Activated T-helper 1 cell treated with anti-CD3 and anti-CD28 coated beads, Interleukin-12 subunit alpha, Interleukin-12 subunit beta, Interleukin-2, Interleukin-4 antibody, amounts not matched to agents 30 ng/mL and 10 ng/mL and 1 ng/mL, durations not matched to agents 14 hours and 24 hours and 36 hours (primary cell): ENCODE measurements at places on chromosomes 2 and 18.
A peak's percentile ranks its signal among the peaks of the same experiment; 100 is the strongest.

DNA sequence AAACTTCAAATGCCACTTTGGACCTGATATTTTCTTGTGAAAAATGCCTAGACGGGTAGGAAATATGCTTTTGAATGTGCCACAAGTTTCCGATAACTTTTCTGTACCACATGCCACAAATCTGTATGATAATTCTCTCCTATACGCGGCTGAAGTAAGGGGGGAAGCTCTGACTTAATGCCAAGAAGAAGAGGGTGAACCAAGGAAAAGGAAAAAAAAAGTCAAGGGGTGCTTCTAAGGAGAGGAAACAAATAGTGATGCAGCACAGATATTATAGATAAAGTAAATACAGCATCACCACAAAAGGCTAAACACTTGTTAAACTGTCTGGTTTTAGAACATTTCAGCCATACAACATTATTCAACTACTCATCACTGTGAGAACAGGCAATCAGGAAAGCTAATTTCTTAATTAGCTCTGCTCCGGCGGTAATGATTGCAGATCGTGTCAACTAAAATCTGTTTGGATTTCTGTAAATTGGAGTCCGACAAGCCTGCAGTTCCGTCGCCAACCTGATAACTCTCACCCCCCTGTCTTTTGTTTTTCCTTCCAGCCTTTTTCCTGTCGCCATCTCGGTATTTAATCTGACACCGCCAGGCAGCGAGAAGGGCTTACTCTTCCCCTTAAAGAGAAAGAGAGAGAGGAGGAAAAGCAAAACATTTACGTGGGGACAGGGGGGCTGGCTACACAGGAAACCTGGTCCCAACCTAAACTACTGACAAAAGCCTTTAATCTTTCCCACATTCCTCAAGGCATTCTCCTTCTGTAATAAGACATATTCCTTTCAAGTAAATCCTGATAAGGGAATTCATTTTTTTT lies 67.5 kb downstream of the ZEB2 start:
- H3K36me3 ChIP-seq = peaks cover 3% of the 10 kb centered on the region
- H3K4me1 ChIP-seq = peaks cover 64% of the 10 kb centered on the region
- peak overlapping the region; percentile 80 for H3K27ac ChIP-seq

GRCh38 chr2:127644066-127645025 lies 1.6 kb upstream of the GPR17 start:
- H3K4me1 ChIP-seq = no peaks in the 10 kb centered on the region
- no peak overlapping the region for H3K4me3 ChIP-seq
- no peak for DNase-seq
- no peak overlapping the region for H3K27ac ChIP-seq

DNA sequence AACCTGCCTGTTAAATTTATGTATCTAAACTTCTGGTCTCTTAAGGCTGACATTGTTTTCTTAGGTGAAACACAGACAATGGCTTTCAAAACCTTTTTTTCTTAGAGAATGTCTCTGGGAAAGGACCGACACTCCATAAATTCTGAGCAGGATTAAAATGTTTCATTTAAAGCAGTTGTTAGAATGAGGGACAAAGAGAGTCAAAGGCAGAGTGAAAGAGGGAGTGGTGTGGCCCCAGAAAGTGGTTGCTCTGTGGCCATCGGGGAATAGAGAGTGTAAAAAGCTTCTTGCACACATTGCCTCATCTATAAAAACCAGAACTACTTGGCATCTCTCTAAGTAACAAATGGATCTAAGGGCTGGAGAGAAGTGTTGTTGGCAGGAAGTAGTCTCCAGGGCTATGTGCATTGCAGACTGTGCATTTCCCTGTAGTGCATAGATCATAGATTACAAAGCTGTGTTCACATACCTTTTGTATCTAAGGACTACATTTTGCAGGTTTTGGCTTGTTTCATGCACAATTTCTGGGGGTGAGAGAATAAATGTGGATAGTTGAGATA lies 3.6 kb downstream of the RPRM start:
- no peak overlapping the region for H3K4me3 ChIP-seq
- no peak overlapping the region for H3K27ac ChIP-seq
- DNase-seq = no peak
- peaks cover 47% of the 10 kb centered on the region for H3K27me3 ChIP-seq
- H3K4me1 ChIP-seq = peaks cover 11% of the 10 kb centered on the region
- H3K36me3 ChIP-seq = no peaks in the 10 kb centered on the region

GRCh38 chr2:151114874-151115273 lies 146.8 kb downstream of the RBM43 start:
- H3K27ac ChIP-seq = no peak overlapping the region
- no peaks in the 10 kb centered on the region for H3K4me1 ChIP-seq
- no peak overlapping the region for H3K4me3 ChIP-seq
- H3K36me3 ChIP-seq = no peaks in the 10 kb centered on the region
- DNase-seq = no peak
- H3K27me3 ChIP-seq = no peaks in the 10 kb centered on the region

DNA sequence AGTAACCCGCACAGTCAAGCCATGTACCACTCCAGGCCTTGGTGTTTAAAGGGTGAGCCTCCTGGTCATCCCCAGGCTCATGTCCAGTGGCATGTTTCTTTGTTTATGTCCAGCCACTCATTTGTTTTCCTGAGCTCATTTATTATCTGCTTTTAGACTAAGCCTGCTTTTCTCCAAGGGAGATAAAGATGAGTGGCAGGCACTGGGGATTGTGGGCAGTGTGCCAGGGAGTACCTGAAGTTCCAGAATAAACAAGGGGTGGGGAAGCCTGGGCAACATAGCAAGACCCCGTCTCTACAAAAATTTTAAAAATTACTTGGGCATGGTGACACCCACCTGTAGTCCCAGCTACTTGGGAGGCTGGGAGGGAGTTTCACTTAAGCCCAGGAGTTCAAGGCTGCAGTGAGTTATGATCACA lies 1.9 kb downstream of the ANXA4 start:
- no peaks in the 10 kb centered on the region for H3K27me3 ChIP-seq
- peaks cover 10% of the 10 kb centered on the region for H3K36me3 ChIP-seq
- no peak overlapping the region for H3K27ac ChIP-seq
- peaks cover 26% of the 10 kb centered on the region for H3K4me1 ChIP-seq
- DNase-seq = no peak
- no peak overlapping the region for H3K4me3 ChIP-seq

DNA sequence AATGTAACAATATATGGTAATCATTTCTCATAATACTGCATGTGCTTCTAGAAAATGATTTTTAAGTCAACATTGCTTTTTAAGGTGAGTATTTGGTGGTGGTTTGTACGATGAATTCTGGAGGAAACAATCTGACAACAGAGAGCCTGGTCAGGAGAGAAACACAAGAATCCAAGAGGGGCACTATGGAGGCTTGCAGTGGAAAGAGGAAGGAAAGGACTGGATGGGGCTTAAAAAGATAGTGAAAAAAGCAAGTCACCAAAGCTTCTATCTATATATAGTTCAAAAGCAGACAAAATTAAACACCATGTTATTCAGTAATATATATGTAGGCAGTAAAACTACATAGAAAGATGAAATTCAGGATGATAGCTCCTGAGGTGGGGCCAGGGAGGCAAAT lies 109.4 kb upstream of the SERTAD2 start:
- no peak overlapping the region for H3K27ac ChIP-seq
- H3K4me3 ChIP-seq = no peak overlapping the region
- H3K27me3 ChIP-seq = no peaks in the 10 kb centered on the region
- peaks cover 2% of the 10 kb centered on the region for H3K36me3 ChIP-seq

- no peaks in the 10 kb centered on the region for H3K27me3 ChIP-seq
- H3K27ac ChIP-seq = no peak overlapping the region
- no peaks in the 10 kb centered on the region for H3K36me3 ChIP-seq
- H3K4me1 ChIP-seq = no peaks in the 10 kb centered on the region
These were observed 87.9 kb downstream of the RAB31 start for GRCh38 chr18:9796011-9796410.

- DNase-seq = no peak
- no peaks in the 10 kb centered on the region for H3K4me1 ChIP-seq
- H3K27ac ChIP-seq = no peak overlapping the region
- H3K36me3 ChIP-seq = no peaks in the 10 kb centered on the region
- peaks cover 23% of the 10 kb centered on the region for H3K27me3 ChIP-seq
These were observed 364.9 kb downstream of the IRS1 start for GRCh38 chr2:226434702-226435101.

- no peaks in the 10 kb centered on the region for H3K4me1 ChIP-seq
- DNase-seq = no peak
- no peaks in the 10 kb centered on the region for H3K27me3 ChIP-seq
These were observed 23.6 kb upstream of the LRRTM1 start for GRCh38 chr2:80328159-80328571.

DNA sequence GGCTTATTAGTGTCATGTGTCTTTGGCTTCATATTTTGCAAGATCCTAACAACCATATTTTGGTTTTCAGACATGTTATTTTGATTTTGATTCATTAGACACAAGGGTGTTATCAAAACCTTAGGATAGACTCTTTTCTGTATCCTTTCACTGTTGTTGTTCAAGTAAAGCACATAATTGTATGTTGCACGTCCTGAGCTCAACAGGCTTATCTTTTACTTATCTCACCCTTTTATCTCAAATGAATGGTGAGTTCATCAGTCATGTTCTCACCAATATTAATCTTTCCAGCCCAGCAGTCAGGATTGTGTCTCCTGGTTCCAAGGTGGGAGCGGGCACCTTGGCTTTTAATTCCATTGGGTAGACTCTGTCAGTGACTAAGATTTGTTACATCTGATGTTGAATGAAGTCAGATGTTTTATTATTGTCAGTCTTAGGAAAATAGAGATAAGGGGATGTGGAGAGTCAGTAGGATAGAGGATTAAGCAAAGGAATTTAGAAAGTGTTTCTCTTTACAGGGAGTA lies 11.9 kb downstream of the GPN1 start:
- H3K27ac ChIP-seq = no peak overlapping the region
- DNase-seq = no peak
- no peaks in the 10 kb centered on the region for H3K27me3 ChIP-seq
- H3K4me3 ChIP-seq = no peak overlapping the region
- H3K36me3 ChIP-seq = peaks cover 37% of the 10 kb centered on the region

- no peaks in the 10 kb centered on the region for H3K36me3 ChIP-seq
- H3K4me1 ChIP-seq = no peaks in the 10 kb centered on the region
- peaks cover 3% of the 10 kb centered on the region for H3K27me3 ChIP-seq
- no peak overlapping the region for H3K4me3 ChIP-seq
These were observed 36.3 kb upstream of the MSTN start for GRCh38 chr2:190098851-190099250.

DNA sequence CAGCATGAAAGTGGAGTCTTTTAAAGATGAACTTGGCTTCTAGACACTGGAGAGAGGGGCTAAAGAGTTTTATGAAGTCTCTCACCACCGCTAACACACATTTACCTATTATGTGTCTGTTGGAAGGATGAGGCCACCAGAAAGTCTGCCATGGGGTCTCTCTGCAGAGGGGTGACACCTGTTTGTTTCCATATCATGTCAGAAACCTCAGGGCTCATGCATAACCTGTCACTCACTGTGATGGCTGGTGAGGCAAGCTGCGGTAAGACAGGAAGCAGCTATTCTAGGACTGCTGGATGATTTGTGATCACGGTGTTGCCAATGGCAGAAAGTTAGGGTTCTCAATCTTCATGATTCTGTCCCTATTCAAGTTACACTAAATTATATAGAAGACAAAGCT lies 60.8 kb upstream of the DNMT3A start:
- peak overlapping the region; percentile 45 for H3K27ac ChIP-seq
- no peaks in the 10 kb centered on the region for H3K27me3 ChIP-seq
- DNase-seq = no peak
- peaks cover 1% of the 10 kb centered on the region for H3K36me3 ChIP-seq
- peaks cover 24% of the 10 kb centered on the region for H3K4me1 ChIP-seq

DNA sequence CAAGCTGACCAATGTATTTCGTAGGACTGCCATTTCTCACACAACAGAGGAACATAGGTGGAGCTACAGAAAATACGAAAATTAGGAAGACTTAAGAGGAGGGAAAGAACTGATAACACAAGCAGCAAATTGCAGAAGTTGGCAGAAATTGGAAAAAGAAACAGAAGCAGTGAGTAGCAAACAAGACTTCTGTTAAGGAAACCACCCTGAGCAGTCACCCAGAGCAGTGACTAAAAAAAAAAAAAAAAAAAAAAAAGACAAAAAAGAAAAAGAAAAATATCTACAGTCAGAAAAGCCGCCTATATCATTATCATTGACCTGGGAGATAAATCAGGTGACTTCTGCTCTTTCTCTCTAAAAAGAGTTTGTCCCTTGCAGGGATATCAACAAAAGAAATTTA lies 21.4 kb downstream of the STK17B start:
- peak overlapping the region; percentile 77 for H3K27ac ChIP-seq
- H3K4me3 ChIP-seq = peak overlapping the region; percentile 65
- no peak for DNase-seq
- peaks cover 69% of the 10 kb centered on the region for H3K36me3 ChIP-seq

- H3K27me3 ChIP-seq = no peaks in the 10 kb centered on the region
- DNase-seq = no peak
- no peaks in the 10 kb centered on the region for H3K4me1 ChIP-seq
- no peak overlapping the region for H3K4me3 ChIP-seq
- H3K36me3 ChIP-seq = no peaks in the 10 kb centered on the region
These were observed 1506.2 kb upstream of the NXPH2 start for GRCh38 chr2:140286377-140286776.

DNA sequence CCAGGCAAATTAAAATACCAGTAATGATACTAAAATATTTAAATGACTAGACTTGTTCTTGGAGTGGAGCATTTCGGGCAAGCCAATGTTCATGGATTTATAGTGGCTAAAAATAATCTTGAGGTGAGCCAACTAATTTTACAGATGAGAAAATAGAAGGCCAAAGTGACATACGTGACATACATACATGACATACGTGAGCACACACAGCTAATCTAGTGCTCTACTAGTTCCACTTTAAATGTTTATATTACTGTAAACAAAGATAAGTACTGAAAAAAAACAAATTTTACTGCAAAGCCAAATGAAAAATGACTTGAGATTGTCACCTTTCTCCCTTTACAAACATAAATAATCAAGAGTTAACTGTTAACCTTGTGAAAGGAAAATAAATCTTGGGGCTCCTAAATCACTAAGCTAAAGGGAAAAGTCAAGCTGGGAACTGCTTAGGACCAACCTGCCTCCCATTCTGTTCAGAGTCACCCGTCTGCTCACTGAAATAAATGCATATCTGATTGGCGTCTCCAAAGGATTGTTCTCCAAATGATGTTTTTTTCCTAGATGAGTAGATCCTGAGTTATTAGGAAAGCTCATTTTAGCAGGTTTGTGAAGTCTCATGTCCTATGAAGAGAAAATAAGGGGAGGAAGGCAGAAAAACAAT lies 96.7 kb downstream of the PMS1 start:
- H3K36me3 ChIP-seq = peaks cover 13% of the 10 kb centered on the region
- no peak overlapping the region for H3K27ac ChIP-seq
- peaks cover 2% of the 10 kb centered on the region for H3K27me3 ChIP-seq
- H3K4me3 ChIP-seq = no peak overlapping the region

DNA sequence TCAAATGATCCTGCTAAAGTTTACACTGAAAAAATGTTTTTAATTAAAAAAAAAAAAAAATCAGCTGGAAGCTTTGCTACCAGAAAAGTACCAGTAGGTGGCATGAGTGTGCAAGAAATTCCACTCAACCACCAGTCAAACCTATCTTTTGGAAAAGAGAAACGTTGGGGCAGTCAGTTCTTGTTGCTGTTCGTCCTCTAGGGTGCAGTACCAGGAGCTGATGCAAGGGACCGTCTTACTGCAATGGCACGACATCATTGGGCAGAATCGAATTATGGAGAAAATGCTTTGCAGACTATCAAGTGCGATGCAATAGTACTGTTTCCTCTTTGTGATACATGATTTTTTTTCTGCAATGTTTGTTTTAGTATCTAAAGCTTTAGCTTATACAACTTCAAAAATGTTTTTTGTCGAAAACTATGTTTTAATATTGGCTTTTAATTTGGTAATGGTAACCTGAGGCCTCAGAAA lies 18.3 kb downstream of the YPEL5 start:
- H3K36me3 ChIP-seq = peaks cover 7% of the 10 kb centered on the region
- H3K4me1 ChIP-seq = peaks cover 5% of the 10 kb centered on the region
- H3K4me3 ChIP-seq = no peak overlapping the region
- peaks cover 3% of the 10 kb centered on the region for H3K27me3 ChIP-seq
